ENCODE measurements at places on chromosomes 5 and 9. TPM values are rescaled to one million over a fixed set of nuclear protein-coding genes. Genes with fewer than 3 reads are reported as not detected.

GRCh38 chr5:42596817-42597216 is 159.8 kb upstream of the CCDC152 start:
- no peak for DNase-seq
- no peak overlapping the region for H3K4me3 ChIP-seq
- peaks cover 54% of the 10 kb centered on the region for H3K4me1 ChIP-seq
- H3K27ac ChIP-seq, result peak overlapping the region; percentile 82
- no peaks in the 10 kb centered on the region for H3K27me3 ChIP-seq

Gene CARD6
- total RNA-seq, result 4.1 TPM

- H3K27me3 ChIP-seq, result no peaks in the 10 kb centered on the region
- no peaks in the 10 kb centered on the region for H3K36me3 ChIP-seq
- H3K27ac ChIP-seq, result no peak overlapping the region
- no peaks in the 10 kb centered on the region for H3K4me1 ChIP-seq
- no peak for DNase-seq
- no peak overlapping the region for H3K4me3 ChIP-seq
These were observed 22.2 kb downstream of the LURAP1L start for GRCh38 chr9:12797037-12797436.

GRCh38 chr5:180069589-180070247 is 1.8 kb downstream of the RNF130 start:
- no peak for DNase-seq
- peak overlapping the region; percentile 93 for H3K4me3 ChIP-seq
- H3K27ac ChIP-seq, result no peak overlapping the region

DNA sequence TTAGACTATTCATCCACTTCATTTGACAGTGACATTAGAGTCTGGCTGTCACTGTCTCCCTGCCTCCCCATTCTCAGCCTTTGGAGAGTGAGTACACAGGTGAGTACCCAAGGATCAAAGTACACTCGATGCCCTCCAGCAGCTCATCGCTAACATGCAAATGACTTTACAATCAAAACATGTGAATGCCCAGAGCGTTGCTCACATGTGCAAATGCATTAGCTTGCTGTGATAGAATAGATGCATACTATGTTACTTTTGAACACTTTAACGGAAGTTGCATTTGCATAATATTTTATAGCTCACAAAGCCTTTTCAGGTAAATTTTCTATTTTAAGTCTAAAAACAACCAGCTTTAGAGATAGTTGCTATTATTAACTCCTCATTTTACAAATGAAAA is 107.6 kb downstream of the SYK start:
- DNase-seq, result no peak
- H3K36me3 ChIP-seq, result no peaks in the 10 kb centered on the region
- no peaks in the 10 kb centered on the region for H3K4me1 ChIP-seq
- no peaks in the 10 kb centered on the region for H3K27me3 ChIP-seq
- no peak overlapping the region for H3K4me3 ChIP-seq

DNA sequence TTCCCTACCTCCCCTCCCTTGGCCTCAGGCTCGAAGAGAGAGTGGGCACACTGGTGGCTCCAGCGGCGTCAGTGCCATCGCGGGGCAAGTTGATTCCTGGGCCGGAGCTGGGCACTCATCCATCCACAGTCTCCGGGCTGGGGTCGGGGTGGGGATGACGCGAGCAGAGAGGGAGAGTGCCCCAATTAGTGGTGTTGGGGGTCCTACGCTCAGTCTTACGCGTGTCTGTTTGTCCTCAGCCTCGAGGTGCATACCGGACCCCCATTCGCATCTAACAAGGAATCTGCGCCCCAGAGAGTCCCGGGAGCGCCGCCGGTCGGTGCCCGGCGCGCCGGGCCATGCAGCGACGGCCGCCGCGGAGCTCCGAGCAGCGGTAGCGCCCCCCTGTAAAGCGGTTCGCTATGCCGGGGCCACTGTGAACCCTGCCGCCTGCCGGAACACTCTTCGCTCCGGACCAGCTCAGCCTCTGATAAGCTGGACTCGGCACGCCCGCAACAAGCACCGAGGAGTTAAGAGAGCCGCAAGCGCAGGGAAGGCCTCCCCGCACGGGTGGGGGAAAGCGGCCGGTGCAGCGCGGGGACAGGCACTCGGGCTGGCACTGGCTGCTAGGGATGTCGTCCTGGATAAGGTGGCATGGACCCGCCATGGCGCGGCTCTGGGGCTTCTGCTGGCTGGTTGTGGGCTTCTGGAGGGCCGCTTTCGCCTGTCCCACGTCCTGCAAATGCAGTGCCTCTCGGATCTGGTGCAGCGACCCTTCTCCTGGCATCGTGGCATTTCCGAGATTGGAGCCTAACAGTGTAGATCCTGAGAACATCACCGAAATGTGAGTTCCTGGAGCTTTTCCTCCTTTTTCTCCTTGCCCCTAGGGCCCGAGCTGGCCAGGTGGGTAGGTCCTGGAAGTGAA is 861 bp downstream of the NTRK2 start:
- H3K27ac ChIP-seq, result peak overlapping the region; percentile 14
- no peaks in the 10 kb centered on the region for H3K36me3 ChIP-seq
- peak overlapping the region; percentile 61 for H3K4me3 ChIP-seq
- peaks cover 5% of the 10 kb centered on the region for H3K4me1 ChIP-seq
- DNase-seq, result no peak

Gene PLPP7
- total RNA-seq, result 88.0 TPM

Gene ZNF454
- 0.16 TPM for total RNA-seq

Gene GPR151
- not detected for total RNA-seq

- peak overlapping the region; percentile 61 for H3K4me3 ChIP-seq
- H3K27me3 ChIP-seq, result no peaks in the 10 kb centered on the region
- H3K27ac ChIP-seq, result no peak overlapping the region
- peaks cover 9% of the 10 kb centered on the region for H3K4me1 ChIP-seq
These were observed 1.5 kb downstream of the SMIM32 start for GRCh38 chr5:136191304-136192014.

GRCh38 chr5:149041242-149041641 is 21.6 kb downstream of the SH3TC2 start:
- no peak overlapping the region for H3K4me3 ChIP-seq
- no peaks in the 10 kb centered on the region for H3K27me3 ChIP-seq

Gene CMYA5
- total RNA-seq, result 1,434 TPM

- no peak overlapping the region for H3K4me3 ChIP-seq
- H3K4me1 ChIP-seq, result no peaks in the 10 kb centered on the region
- H3K27me3 ChIP-seq, result no peaks in the 10 kb centered on the region
- H3K36me3 ChIP-seq, result no peaks in the 10 kb centered on the region
- DNase-seq, result no peak
These were observed 259.5 kb upstream of the ARRDC3 start for GRCh38 chr5:91642581-91642980.

DNA sequence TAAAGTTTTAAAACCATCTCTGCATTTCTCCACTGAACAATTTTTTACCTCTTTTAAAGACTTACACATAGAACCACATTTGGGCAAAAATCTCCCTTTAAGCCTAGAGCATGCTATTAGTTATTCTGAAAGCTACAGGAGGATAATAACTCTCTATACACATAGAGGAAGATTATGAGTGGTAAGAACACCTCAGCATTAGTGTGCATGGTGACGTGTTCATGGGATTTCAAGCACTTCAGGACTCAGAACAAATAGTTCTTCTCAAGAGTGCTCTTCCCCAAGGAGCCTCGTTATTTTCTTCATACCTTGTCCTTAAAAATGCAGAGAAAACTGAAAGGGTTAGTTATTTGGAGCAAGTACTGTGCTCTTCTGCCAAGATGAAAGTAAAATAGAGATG is 256.9 kb upstream of the TUSC1 start:
- no peak overlapping the region for H3K27ac ChIP-seq
- H3K36me3 ChIP-seq, result no peaks in the 10 kb centered on the region
- DNase-seq, result no peak
- H3K27me3 ChIP-seq, result no peaks in the 10 kb centered on the region
- no peak overlapping the region for H3K4me3 ChIP-seq

Gene PCDHB10
- 0.26 TPM for total RNA-seq

- no peaks in the 10 kb centered on the region for H3K27me3 ChIP-seq
- DNase-seq, result no peak
- H3K27ac ChIP-seq, result no peak overlapping the region
- no peaks in the 10 kb centered on the region for H3K4me1 ChIP-seq
These were observed 715.5 kb downstream of the TLR4 start for GRCh38 chr9:118419676-118420075.

- DNase-seq, result no peak
- H3K4me3 ChIP-seq, result no peak overlapping the region
- H3K4me1 ChIP-seq, result peaks cover 9% of the 10 kb centered on the region
- no peak overlapping the region for H3K27ac ChIP-seq
These were observed 51.5 kb downstream of the MTMR12 start for GRCh38 chr5:32261198-32261597.

Gene EGFLAM
- 51.0 TPM for total RNA-seq

DNA sequence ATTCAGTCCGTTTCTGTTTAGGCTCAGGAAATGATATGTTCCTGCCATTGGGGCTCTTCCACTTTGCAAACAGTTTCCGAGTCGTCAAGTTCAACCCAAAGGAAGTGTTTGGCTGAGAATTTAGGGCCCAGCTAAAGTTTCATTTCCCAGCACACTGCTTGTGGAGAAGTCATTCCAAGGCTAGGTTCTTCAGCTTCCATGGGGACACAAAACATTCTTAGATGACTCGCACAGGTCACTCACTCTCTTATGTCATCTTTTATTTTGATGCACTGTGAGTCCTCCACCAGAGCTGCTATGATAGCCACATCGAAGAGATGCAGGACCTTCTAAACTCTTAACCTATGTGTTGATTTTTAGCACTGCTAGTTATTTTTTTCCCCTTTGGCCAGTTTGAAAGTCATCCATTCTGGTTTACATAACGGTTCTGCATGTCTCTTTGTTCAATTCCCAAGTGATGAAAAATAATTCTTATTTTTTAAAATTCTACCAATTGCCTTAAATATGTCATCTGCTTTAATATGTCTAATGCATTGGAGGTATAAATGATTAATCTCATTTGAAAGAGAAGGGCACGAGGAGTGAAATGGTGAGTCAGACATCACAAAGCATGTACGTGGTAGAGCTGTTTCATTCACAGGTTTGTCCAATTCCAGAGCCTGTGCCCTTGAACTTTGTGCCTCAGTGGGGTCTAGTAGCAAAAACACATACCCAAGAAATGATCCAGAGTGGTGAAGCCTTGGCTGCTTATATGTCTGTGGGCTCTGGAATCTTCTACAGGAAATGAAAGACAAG is 84.3 kb downstream of the ZNF462 start:
- H3K27ac ChIP-seq, result peak overlapping the region; percentile 56
- no peaks in the 10 kb centered on the region for H3K27me3 ChIP-seq
- H3K4me3 ChIP-seq, result no peak overlapping the region
- H3K36me3 ChIP-seq, result peaks cover 27% of the 10 kb centered on the region
- DNase-seq, result no peak

DNA sequence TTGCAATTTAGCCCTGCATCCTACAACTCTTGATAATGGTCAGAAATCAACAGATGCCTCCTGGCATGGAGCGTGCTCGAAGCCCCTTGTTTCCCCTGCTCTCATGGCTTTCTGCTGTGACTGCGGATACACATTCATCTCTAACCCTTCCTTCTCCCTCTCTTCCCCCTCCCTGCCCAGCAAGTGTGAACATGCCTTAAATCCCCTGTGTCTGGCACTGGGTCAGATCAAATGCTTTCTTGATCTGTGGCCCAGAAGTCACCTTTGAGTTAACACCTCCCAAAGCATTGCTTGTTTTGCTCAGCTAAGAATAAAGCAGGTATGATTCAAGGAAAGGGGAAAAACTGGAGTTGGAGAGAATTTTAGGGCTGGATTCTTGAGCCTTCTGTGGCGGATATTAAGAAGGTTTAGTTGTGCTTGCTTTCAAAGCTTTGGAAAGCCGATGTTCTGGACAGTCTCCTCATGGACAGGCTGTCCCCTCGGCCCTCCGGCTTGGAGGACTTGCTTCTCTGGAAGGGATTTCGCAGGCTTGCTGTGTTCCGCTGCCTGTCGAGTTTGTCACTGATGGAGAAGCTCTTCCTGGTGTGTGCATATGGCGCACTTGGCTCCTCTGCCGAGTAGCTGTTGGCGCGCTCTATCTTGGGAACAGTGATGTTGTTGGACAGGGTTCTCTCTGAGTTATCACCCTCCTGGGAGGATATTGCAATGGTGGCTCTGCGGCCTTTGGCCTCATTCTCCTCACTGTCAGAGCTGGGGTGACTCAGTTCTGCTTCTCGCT is 121.3 kb upstream of the KLF9 start:
- H3K4me3 ChIP-seq, result no peak overlapping the region
- H3K27me3 ChIP-seq, result no peaks in the 10 kb centered on the region
- H3K36me3 ChIP-seq, result no peaks in the 10 kb centered on the region
- no peak for DNase-seq
- H3K4me1 ChIP-seq, result no peaks in the 10 kb centered on the region

Data from psoas muscle (tissue), 8 donors.